ENCODE measurements at places on chromosomes 4 and X.

GRCh38 chrX:32280489-32280888 lies 930.9 kb downstream of the DMD start:
- DNase-seq, result no peak

- no peak for DNase-seq
Observed at GRCh38 chrX:2577844-2578466, 77.2 kb upstream of the DHRSX start.

GRCh38 chr4:41212616-41213203 lies 1.6 kb downstream of the APBB2 start:
- DNase-seq, result no peak

- no peak for DNase-seq
Observed at GRCh38 chr4:146051728-146052391, 113.2 kb upstream of the ZNF827 start.

- no peak for DNase-seq
Observed at GRCh38 chrX:123291623-123292022, 107.5 kb downstream of the GRIA3 start.

GRCh38 chr4:16785793-16786527 lies 112.5 kb downstream of the LDB2 start:
- no peak for DNase-seq

- no peak for DNase-seq
Observed at GRCh38 chr4:33996075-33996718, 2248.1 kb downstream of the ARAP2 start.

DNA sequence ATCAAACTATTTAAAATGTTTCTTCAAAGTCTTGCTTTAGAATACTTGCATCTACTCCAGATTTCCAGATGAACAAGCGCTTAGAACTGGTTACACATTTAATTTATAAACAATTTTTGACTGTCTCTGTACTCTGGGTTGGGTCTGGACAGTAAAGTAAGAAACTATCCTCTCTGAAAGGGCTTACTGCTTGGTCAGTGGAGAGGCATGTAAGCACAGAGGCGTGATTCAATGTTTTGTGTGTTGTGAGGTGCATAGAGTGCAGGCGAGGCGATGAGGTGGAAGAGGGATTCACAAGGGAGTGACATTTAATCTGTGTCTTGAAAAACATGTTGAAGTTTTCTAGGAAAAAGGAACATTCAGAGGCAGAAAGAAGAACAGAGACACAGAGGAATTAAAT lies 231.4 kb downstream of the VEGFC start:
- DNase-seq, result no peak

GRCh38 chrX:129449148-129449547 lies 74.1 kb downstream of the SMARCA1 start:
- no peak for DNase-seq

DNA sequence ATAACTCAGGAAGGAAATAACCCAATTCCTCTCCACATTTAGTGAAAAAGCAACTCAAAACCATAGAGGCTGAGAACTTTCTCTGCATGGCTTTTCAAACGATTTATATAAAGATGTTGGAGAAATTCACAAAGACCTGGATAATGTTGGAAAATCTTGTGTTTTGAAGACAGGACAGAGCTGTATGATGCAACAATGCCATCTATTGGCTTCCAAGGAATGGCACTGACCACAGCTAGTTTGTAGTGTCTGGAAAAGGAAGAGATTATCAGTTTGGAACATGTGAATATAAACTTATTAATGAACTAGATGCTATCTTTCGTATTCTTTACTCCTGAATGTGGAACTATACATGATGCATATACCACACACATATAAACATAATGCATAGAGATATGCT lies 503.6 kb downstream of the IL1RAPL1 start:
- no peak for DNase-seq

- no peak for DNase-seq
Observed at GRCh38 chr4:6322761-6323566, 53.3 kb downstream of the WFS1 start.

DNA sequence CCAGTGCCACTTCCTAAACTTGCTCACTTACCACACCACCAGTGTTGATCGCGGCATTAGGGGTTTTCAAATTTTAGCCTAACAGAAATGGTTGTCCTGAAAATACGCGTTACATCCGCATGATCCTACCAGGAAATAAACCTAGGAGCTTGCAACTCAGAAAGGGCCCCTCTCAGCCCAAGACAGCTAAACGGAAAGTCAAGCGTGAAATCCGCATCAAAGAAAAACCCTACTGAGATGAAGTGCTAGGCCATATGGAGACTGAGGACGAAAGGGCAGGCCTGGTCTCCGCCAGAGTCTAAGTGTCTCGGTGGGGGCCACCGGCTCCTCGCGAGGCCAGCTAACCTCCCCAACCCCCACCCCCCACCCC lies 626 bp downstream of the YTHDC1 start:
- no peak for DNase-seq

All from stimulated activated CD8-positive, alpha-beta memory T cell treated with anti-CD3 and anti-CD28 coated beads, Interleukin-4, amount 100 ng/mL, for 1 hour (primary cell).